Colonic mucosa (tissue), 4 donors: ENCODE measurements at places on chromosomes 5 and 9. TPM values are rescaled to one million over a fixed set of nuclear protein-coding genes. Genes with fewer than 3 reads are reported as not detected.

CARD9 gene
- total RNA-seq, result 1.2 TPM

CTXN3 gene
- not detected for total RNA-seq

CER1 gene
- not detected for total RNA-seq

PCDHB8 gene
- total RNA-seq, result 0.25 TPM

ANKRD18A gene
- 7.2 TPM for total RNA-seq

GTF2H2C gene
- total RNA-seq, result 16.0 TPM

FOXD4L6 gene
- not detected for total RNA-seq

ENTREP1 gene
- total RNA-seq, result 3.0 TPM

IL31RA gene
- total RNA-seq, result not detected

TCOF1 gene
- 68.5 TPM for total RNA-seq
